ENCODE measurements at places on chromosomes 1 and 21. TPM values are rescaled to one million over a fixed set of nuclear protein-coding genes. Genes with fewer than 3 reads are reported as not detected.

DNA sequence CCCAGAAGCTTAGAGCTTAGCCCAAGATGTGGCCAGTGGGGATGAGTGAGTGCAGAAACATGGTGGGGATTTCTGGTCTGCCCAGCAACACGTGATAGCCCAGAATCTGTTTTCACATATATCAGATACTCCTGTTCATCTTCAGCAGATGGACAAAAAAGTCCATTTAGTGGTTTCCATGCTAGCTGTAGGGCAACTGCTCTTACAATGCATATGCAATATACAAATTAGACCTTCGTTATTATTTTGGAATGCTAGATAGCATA lies 96.9 kb upstream of the SGIP1 start:
- no peak for DNase-seq

GRCh38 chr1:8430476-8430875 lies 112.6 kb downstream of the SLC45A1 start:
- DNase-seq = no peak

- DNase-seq = no peak
Measured at GRCh38 chr1:7110321-7110720, 325.1 kb downstream of the CAMTA1 start.

PLA2G5 gene
- total RNA-seq = 0.69 TPM

CDKN2C gene
- not detected for total RNA-seq

- DNase-seq = no peak
Measured at GRCh38 chr1:96808191-96808590, 86.6 kb downstream of the PTBP2 start.

DNA sequence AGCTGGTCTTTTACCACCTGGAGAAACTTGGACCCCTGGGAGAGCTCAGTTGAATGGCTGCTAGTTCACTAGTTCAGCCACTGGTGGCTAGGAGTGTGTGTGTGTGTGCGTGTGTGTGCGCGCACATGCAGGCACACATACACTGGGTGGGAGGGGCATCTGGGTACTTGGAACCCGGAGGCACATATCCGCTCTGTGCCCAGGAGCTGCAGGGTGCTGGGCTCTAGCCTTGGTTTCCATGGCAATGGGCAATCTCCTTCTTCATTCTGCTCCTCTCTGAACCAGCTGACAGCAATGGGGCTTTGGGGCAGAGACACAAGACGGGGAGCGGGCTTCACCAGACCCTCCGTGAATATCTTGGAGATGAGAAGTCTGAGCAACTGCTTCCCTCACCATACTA lies 87.1 kb upstream of the DISP3 start:
- DNase-seq = no peak

KRTAP19-8 gene
- not detected for total RNA-seq

DNA sequence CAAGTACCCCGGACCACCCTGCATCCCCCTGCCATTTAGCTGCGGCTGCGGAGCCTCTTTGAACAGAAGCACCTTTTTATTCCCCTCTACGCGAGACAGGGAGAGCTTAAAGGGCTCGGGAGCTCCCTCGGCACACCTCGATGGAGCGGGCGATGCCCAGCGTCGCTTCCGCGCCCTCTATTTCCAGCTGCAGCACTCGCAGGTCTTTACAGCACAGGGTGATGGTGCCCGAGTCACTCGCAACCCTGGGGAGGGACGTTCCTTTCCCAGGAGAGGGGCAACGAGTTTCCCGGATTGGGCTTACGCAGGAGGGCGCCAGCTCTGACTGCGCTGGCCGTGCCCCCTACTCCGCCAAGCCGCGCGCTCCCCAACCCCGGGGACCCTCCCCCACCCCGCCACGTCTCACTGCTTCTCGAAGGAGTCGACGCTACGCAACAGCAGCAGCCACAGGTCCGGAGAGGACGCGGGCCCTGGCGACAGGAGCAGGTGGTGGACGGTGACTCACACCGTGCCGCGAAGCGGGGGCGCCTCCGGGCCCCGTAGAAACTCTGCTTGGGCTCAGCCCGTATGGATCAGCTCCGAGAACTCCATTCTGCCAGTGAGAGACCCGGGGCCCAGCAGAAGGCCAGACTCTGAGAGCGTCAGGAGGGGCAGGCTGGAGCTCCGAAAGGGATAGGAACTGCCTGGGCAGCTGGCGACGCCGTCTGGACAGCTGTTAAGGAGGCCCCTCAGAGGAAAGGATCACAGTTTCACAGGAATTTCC lies 5.8 kb upstream of the FAM167B start:
- DNase-seq = peak; percentile 88

SMIM11 gene
- 0.85 TPM for total RNA-seq

DNA sequence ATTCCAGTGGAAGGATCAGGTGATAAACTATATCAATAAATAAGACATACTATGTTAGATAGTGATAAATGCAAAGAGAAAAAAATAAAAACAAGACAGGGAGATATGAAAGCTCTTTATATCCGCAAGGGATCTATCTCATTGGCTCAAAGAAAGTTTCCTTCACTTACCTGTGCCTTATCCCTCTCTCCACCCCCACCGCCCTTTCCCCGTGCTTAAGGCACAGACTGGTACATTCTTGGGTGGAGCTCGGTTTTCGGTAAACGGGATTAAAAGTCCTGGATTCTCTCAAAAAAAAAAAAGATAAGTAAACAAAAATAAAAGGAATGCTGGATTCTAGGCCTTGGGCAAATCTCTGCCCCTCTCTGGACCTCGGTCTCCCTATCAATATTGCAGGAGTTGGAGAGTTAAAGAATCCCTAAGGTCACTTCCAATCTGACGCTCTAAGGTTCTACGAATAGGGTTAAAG lies 593 bp upstream of the DNAJC16 start:
- DNase-seq = no peak

GBP5 gene
- total RNA-seq = not detected

ALPL gene
- total RNA-seq = 187 TPM

GRCh38 chr21:46538262-46538661 lies 66.6 kb downstream of the S100B start:
- no peak for DNase-seq

AGT gene
- total RNA-seq = not detected

- DNase-seq = no peak
Measured at GRCh38 chr21:34498623-34499022, 13.4 kb downstream of the KCNE1 start.

GRCh38 chr1:22525646-22526045 lies 37.6 kb upstream of the EPHA8 start:
- DNase-seq = no peak

- no peak for DNase-seq
Measured at GRCh38 chr1:238457610-238458009, 566.9 kb upstream of the ZP4 start.

EPS8L3 gene
- total RNA-seq = not detected

EXTL1 gene
- 0.38 TPM for total RNA-seq

GRCh38 chr21:42002421-42002958 lies 7.7 kb downstream of the ZBTB21 start:
- no peak for DNase-seq

OXCT2 gene
- not detected for total RNA-seq

DNA sequence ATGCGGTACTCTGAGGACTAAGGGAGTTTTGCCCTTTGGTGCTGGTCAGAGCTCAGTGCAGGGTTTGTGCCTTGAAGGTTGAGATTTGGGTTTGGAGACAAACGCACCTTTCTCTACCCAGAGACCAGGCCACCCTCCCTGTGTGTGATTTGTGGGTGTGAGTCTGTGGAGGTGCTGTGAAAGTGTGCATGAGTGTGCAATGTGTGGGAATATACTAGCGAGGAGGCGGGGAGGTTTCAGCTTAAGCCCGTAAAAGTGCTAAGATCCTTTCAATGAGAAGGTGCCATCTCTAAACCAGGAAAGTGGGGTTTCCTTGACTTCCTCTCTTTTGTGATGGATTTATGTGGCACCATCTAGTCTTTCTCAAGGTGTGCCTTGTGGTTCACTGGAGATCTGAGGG lies 225.7 kb downstream of the HHAT start:
- DNase-seq = no peak
